NCI-H187 (cell line): ENCODE measurements at places on chromosomes 4 and X.

GRCh38 chr4:11038926-11039325, 354.4 kb upstream of the CLNK start:
- DNase-seq = no peak

DNA sequence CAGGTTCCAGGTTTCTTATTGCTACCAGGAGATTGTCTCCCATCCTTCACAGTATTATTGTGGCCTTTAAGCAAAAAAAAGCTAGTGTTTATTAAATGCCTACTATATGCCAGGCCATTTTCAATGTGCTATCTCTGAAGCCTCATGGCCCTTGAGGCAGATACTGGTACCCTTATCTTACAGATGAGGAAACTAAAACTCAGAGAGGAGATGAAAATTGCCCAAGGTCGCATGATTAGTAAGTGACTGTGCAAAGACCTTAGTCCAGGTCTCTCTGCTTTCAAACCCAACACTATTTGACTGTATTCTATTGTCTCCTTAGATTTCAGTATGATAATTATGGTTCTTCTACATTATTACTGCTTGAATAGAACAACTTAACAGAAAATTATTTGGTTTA, 717.9 kb upstream of the AMOT start:
- DNase-seq = no peak

GRCh38 chr4:69689599-69689998, 36.6 kb upstream of the UGT2A1 start:
- DNase-seq = no peak

DNA sequence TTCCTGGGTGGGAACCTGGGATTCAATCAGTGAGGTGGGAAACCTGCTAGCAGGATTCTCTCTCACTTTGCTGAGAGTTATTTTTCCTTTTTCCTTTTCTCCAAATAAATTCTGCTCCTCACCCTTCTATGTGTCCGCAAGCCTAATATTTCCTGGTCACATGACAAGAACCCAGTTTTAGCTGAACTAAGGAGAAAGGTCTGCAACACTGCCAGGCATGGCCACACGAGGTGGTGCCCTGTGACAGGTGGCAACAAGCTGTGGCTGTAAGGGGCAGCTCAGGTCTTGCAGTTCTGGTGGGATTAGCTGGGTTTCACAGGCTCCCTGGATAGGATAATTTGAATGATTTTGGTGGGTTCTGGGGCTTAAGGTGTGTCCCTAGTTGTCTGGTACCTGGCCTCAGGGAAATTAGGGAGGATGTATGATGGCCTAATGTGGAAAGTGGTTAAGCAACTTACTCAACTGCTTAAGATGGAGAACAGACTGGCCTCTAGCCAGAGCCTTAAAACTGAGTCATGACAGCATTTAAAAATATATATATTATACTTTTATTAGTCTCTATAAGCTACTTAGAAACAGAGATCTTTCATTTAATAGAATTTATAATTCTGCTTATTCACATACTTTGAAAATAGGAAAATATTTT, 215.0 kb downstream of the IL15 start:
- no peak for DNase-seq

GRCh38 chr4:15677507-15677988, 4.1 kb upstream of the FAM200B start:
- DNase-seq = no peak

DNA sequence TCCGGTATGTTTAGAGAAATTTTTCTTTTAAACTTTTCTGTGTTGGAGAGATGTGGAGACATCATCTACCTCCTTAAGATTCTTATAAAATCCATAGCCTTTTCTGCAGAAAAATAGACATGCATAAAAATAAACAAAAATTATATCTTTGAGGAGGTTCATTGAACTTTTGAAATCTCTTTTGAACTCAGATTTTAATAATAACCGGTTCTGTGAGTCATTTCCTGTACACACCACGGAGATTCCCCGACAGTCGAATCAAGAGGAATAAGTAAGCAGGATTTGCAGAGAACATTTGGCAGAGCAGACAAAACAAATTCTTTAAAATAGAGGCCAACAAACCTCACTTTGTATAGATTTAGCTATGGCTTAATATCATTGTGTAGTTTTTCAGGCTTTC, 918.7 kb upstream of the POU3F4 start:
- no peak for DNase-seq

GRCh38 chr4:80918004-80918403, 112.5 kb upstream of the BMP3 start:
- DNase-seq = no peak

DNA sequence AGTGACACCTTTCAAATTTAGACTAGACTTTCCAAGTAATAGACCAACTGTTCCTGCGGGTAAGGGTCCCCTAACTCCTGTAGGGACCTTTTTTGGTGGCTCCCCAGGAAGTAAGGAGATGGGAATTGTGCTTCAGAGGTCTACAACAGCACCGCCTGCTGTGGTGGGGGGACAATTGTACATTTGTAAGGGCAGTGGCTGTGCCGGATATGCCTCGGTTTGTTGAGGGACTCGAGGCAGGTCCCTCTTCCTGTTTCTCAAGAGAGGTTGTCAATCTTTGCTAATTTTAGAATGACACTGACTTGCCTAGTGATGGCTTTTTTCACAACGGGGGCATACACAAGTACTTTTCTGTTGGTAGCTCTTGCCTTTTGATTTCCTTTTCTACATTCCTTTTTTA, 15.5 kb upstream of the HSD17B11 start:
- no peak for DNase-seq

DNA sequence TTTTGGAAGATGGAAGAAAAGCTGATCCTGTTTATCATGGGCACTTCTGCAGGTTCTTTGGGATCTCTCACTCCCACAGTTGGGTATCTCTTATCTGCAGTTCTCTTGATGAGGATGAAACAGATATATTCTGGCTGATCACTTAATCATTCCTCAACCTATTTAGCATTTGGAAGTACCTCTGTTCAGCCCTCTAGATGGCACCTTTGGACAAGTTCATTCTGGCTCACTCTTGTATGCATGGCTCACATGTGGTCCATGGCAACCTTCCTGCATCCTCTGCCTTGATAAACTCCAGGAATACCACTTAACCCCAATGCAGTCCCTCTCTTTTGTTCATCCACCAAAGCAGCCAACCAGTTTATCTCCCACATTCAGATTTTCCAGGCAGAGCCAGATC, 74.2 kb downstream of the SMARCA5 start:
- no peak for DNase-seq

DNA sequence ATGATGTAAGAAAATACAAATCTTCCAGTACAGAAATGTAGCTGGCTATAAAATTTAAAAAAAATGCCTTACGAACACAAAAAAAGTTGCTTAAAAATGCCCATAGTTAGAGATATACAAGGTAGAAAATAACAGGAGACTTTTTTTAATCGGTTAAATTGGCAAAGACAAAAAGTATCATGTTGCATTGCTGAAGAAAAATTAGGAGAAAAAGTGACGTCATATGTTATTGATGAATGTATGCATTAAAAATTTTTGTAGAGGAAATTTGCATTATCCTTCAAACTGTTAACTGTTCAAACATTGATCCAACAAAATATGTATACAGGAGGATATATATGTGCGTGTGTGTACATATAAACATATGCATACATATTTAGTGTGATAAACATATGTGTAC, 1634.4 kb upstream of the PCDH7 start:
- no peak for DNase-seq

- no peak for DNase-seq
These were observed 104.6 kb downstream of the PHEX start for GRCh38 chrX:22136711-22137110.

DNA sequence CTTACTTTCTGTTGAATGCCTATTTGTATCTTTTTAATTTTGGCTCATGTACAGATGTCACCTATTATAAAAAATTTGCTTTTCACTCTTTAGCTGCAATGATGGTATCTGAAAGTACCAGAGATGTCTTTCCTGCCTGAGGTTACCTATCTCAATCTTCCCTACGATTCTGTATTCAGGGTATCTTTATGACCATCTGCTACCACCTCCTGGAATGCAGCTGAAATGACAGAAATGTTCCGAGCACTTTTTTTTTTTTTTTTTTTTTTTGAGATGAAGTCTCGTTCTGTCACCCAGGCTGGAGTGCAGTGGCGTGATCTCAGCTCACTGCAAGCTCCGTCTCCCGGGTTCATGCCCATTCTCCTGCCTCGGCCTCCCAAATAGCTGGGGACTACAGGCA, 136.4 kb downstream of the REPS2 start:
- DNase-seq = no peak

- no peak for DNase-seq
These were observed 2.8 kb upstream of the PDLIM5 start for GRCh38 chr4:94448815-94449375.

- DNase-seq = no peak
These were observed 34.4 kb upstream of the CCDC160 start for GRCh38 chrX:134202561-134202960.

DNA sequence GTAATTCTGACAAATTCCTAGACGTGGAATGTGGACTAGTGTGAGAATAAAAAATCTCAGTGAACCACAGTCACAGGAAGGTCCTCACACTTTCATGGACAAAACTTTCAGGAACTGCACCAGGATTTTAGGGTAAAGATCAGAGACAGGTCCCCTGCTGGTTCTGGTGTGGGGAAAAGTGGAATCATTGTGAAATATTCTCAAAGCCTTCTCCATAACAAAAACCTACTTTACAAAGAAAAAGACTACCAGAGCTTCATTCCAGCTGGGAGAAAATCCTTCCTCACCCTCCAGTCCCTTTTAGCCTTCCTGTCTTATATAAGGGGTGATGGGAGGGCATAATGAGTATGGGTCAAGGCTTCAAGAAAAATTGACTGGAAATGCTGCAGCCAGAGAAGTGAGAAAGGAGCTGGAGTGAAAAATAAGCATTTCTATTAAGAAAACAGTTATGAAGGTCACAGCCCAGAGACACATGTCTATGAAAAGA, 325.8 kb downstream of the ARAP2 start:
- DNase-seq = no peak

- no peak for DNase-seq
These were observed 31.2 kb upstream of the MCF2 start for GRCh38 chrX:139739138-139739537.

- DNase-seq = no peak
These were observed 6.4 kb downstream of the LAMTOR3 start for GRCh38 chr4:99887837-99888236.

GRCh38 chrX:39017716-39018115, 216.5 kb downstream of the MID1IP1 start:
- DNase-seq = no peak
